ENCODE measurements at places on chromosomes 7 and 10.

GRCh38 chr7:11341285-11341944 is 367.7 kb downstream of the PHF14 start:
- DNase-seq = no peak

- DNase-seq = no peak
Observed at GRCh38 chr7:2030475-2031450, 202.0 kb downstream of the MAD1L1 start.

DNA sequence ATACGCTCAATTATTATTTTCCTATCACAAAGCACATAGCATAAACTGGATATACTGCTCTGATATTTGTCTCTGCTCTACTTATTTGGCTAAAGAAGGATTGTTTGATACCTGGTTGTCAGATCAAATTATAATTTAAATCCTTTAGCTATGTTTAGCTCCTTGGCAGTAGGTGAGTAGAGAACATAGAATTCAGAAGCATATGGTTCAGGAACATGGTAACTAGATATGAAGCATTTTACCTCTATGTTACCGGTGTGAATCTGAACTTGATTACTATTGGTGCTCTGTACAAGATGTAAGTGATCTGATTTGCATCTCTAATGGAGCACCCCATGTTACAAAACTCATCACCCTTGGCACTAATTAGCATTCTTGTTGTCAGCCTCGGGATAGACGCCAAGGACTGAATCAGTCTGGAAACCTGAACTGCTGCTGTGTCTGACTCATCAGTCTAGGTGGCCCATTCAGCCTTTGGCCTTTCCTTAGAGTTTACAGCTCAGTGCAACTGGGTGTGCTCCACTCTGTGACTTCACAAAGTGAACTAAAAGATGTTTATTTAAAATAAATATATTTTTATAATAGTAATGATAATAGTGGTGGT is 12.3 kb upstream of the MYPN start:
- no peak for DNase-seq

- DNase-seq = no peak
Observed at GRCh38 chr7:120825152-120825551, 32.8 kb downstream of the TSPAN12 start.

DNA sequence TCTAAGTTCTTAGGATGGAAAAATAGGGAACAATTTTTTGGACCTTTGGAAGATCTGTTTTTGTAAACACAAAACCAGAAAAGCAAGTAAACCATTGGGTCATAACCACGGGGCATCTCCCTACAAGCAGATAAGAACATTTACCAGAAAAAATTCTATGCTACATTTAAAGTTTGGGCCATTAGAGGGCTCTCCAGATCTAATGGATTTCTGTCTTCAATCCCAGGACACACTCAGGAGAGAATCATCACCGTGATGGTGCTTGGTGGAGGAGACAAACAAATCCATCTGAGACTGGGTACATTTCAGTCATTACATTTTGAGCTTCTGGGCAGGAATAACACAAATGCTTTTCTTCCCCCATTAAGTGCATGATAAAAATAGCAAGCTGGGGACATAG is 178.4 kb upstream of the TARP start:
- no peak for DNase-seq

DNA sequence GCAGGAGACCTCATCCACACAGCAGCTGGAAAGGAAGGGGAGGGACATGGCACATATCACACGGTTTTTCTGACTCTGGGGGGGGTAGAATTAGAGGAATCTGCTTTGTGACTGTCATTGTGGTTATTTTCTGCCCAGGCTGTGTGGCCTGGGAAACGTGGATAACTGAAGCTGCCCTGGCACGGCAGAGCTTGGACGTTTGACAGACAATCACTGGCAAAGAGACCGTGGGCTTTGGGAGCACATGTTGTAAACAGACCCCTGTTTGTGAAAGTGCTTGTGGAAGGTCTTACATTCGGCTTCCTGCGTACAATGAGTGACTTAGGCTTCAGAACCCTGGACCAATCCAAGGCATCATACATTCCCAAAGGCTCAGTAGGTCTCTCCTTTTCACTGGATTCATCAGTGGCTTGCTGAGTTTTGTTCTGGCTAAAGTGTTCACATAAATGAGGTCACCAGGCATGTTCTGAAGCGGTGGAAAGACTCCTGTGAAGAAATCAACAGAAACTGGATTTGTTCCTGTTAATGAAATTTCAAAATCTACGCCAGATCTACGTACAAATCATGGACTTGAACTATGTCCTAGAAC is 188.2 kb downstream of the TEX36 start:
- DNase-seq = no peak

DNA sequence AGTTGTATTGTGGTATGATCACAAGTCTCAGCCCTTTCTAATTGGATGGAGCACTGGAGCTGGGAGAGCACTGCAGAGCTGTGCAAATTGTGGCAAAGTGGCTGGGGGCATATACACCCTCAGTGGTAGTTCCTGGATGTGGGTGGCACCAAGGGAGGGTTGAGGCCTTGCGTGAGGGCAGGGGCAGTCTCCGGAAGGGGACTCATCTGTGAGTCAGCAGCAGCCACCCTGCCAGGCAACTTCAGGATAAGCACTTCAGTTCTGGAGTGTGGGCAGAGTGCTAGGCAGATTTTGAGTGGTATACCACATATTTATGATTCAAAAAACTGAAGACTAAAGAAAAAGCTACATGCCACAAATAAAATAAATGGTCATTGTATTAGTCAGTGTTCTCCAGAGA is 210.5 kb downstream of the ETV1 start:
- no peak for DNase-seq

GRCh38 chr7:87712571-87712970 is 84.4 kb downstream of the RUNDC3B start:
- no peak for DNase-seq

- peak; percentile 61 for DNase-seq
Observed at GRCh38 chr10:72334825-72335393, 19.8 kb downstream of the DNAJB12 start.

DNA sequence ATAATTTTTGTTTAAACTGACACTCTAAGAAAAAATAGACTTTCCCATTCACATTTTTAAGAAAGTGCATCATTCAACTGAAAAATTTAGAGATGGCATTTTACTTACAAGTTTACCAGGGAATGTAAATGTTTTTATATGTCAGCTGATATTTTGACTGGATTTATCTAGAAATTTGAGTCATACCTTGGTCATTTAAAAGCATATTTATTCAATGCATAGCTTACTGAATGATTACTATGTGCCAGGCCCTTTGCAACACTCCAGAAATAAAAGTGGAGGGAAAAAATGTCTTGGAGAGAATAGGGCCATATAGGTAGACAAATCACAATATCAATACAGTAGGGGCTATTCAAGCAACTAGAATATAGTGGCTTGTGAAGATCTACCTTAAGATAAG is 98.4 kb upstream of the FAM3C start:
- DNase-seq = no peak

DNA sequence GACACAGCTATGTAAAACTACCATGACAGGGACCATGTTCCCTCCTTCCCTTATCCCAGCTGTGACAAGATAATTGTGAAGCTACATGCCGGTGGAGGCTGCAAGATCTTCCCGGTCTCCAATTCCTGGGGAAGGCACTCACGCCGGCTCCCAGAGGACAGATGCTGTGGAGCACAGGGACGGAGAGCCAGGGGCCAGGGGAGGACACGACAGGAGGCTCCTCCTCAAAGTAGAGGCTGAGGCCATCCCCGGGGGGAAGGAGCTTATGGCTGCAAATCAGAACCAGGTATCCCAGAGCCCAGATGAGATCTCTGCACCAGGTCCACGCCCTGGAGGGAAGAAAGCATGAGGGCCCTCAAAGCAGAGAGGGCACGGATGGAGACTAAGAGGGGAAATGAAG is 286.2 kb downstream of the TCERG1L start:
- no peak for DNase-seq

- no peak for DNase-seq
Observed at GRCh38 chr10:17229717-17229966, 1.6 kb downstream of the VIM start.

DNA sequence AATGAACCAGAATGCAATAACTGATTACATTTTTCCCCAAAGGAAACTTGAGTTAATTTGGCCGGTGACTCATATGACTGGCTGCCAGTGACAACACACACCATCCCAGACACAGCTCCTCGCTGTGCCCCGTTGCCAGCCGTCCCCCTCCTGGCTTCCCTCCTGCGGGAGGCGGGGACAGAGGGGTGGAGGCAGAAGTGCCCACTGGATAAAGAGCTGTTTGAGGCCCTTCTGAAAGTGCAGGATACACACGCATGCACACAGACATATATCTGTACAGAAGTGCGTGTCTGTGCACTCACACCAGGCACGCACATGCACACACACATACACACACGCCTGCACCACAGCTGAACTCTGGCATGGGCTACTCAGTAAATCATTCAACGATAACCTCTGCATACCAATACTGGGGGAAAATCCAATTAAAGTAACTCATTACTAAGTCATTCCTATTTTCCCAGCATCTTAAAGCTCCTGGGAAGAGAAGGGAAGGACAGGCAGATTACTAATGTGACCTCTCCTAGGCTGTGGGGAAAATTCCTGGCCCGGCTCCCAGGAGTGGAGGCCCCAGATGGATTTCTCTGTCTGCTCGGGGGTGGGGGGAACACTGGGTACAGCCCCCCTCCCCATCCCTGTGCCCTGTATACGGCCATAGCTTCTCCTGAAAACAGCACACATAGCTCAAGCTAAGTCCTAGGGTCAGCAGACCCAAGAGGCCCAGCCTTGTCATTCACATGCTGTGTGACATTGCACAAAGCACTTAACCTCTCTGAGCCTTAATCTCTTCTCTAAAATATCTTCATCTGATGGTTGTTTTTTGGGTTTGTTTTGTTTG is 52.3 kb upstream of the MYL10 start:
- peak; percentile 69 for DNase-seq

DNA sequence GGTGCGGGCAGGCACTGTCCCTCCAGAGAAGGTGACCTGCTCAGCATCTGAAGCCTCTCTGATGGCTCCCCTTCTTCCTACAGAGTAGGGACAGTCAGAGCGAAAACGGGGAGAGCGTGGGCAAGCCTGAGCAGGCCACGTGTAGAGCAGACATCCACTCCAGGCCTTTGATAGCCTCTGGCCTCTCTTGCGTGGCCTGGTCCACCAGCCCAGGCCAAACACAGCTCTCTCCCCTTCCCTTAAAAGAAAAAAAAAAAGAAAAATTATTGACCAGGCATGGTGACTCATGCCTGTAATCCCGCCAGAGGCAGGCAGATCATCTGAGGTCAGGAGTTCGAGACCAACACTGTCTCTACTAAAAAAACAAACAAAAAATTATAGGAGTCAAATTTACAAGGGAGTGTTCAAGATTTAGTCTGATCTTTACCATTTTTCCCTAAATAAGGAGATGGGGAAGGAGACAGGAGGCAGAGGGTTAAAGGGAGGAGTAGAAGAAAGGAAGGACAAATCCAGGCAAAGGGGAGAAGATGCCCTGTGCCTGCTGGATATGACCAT is 84.8 kb downstream of the PLXNA4 start:
- DNase-seq = no peak

DNA sequence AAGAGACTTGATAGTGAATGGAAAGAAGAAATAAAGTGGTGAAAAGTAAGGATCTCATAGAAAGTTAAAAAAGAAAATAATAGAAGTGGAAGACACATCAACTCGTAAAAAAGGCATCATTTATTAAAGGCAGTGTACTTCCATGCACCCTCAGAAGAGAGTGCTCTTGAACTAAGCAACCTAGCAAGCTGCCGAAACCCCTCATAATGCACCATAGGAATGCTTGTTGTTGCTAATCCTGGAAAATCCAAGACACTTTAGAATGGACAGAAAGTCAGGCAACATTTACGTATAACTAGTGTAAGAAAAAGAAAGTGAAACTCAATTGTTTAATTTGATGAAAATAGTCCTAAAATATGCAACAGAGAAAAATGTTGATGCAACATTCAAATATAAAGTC is 12.8 kb downstream of the TFPI2 start:
- DNase-seq = no peak

DNA sequence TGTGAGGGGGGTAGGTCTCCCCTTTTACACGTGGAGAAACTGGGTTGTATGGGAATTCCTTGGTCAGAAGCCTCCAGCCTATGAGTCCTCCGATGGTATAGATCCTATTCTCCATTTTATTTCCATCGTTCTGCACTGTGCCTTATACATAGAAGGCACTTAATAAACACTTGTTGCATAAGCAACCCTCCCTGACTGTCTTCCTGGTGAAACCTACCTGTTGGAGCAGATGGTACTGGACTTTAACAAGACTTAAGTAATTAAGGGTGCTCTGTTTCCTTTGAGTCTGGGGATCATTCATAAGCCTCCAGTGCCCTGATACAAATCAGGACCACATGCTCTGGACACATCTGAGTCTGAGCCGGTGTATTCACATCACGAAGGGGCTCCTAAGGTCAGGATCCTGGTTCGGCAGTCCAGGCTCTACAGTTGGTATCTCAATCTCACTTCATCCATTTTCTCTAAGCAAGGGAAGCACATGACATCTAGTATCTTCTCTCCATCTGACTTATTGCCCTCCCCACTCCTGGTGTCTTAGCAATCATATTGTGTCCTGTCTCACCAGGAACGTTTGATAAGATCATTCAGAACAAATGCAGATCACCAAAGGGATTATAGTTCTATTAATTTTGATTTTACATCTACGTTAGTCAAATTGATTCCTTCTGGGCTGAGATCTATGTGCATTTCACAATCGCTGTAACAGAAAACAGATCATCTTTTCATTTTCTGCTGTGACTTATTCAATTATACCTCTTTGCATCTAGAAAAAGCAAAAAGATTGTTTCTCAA is 22.8 kb upstream of the EZH2 start:
- no peak for DNase-seq

GRCh38 chr7:30974605-30975255 is 11.0 kb downstream of the GHRHR start:
- DNase-seq = peak; percentile 57

- DNase-seq = peak; percentile 64
Observed at GRCh38 chr10:107430446-107430845, 265.9 kb upstream of the SORCS1 start.

DNA sequence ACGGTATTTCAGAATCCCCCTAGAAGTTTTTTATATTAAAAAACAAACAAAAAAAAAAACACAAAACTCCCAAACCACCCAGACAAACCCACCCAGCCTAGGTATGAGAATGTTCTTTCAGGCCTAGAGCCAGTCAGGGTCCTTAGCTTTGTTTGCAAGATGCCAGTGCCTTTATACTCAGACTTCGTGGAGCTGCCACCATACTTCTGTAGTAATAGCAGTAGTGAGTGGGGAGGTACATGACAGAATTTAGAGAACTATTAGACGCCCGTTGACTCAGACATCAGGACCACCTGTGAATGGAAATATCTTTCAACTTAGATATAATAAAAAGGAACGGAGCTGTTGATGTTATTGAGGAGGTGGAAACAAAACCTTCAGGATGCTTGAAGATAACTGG is 138.2 kb upstream of the MKLN1 start:
- no peak for DNase-seq

All from thyroid gland (tissue), 4 donors.